Femur (tissue), 1 donor: ENCODE measurements at places on chromosomes 4 and X.

GRCh38 chr4:99998062-99998867 is 48.2 kb upstream of the H2AZ1 start:
- no peak for DNase-seq

DNA sequence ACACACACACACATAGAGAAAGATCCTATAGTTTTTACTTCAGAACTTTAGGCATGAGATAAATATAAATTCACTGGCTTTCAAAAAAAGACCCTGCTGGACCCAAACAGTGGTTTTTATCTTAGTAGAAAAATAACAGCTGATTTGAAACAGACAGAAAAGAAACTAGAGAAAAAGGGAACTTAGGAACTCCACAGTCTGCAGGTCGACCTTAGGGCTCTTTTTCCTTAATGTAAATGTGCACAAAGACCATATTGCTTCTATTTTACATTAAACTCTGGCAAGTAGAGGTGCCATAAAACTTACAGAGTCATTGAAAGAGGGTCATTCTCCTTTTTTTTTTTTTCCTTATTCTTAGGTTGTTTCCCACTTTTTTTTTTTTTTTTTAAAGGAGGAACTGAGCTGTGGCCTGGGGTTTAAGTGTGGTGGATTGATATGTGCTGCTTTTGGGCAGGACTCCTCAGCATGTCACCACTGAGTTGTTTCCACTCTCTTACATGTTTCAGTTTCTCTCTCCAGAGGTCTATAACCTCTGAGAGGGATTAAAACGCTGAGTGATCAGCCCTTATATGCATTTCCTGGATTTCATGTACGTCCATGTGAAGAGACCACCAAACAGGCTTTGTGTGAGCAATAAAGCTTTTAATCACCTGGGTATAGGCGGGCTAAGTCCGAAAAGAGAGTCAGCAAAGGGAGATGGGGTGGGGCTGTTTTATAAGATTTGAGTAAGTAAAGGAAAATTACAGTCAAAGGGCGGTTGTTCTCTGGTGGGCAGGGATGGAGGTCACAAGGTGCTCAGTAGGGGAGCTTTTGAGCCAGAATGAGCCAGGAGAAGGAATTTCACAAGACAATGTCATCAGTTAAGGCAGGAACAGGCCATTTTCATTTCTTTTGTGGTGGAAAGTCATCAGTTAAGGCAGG is 70.8 kb upstream of the PACRGL start:
- DNase-seq, result no peak

- DNase-seq, result peak; percentile 36
Observed at GRCh38 chr4:55409468-55410171, 13.9 kb downstream of the TMEM165 start.

- no peak for DNase-seq
Observed at GRCh38 chr4:153248641-153249198, 44.5 kb downstream of the TRIM2 start.

DNA sequence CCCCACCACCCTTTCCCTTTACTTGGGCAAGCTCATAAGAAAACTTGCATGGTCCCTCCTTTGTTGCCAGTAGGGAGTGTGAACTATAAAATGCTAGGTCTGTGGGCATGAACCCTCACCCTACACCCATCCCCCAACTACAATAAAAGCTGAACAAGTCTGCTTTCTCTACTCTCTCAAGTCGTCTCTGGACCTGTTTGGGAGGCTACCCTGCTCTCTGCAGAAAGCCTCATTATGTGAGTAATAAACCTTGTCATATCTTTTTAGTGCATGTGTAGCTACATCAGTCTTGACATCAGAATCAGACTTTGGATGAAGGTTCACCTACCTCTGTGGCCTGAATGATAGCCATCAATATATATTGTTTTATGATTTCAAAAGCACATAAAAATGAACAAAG is 155.4 kb upstream of the FAM241A start:
- DNase-seq, result no peak

GRCh38 chrX:20668550-20668949 is 401.8 kb upstream of the RPS6KA3 start:
- DNase-seq, result no peak

- no peak for DNase-seq
Observed at GRCh38 chrX:19334945-19335626, 8.6 kb upstream of the PDHA1 start.

GRCh38 chr4:139458999-139459398 is 5.1 kb downstream of the RAB33B start:
- no peak for DNase-seq

- no peak for DNase-seq
Observed at GRCh38 chr4:73859614-73860088, 6.6 kb downstream of the PF4V1 start.

DNA sequence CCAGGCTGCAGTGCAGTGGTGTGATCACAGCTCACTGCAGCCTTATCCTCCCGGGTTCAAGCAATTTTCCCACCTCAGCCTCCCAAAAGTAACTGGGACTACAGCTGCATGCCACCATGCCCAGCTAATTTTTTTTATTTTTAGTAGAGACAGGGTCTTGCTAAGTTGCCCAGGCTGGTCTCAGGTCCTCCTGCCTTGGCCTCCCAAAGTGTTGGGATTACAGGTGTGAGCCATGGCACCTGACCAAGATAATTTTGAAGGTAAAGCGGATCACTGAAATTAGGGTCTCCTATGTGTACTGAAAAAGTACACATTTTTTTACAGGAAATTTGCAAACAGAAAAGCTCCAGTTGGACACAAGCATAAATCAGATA is 4.8 kb downstream of the SAT1 start:
- no peak for DNase-seq

DNA sequence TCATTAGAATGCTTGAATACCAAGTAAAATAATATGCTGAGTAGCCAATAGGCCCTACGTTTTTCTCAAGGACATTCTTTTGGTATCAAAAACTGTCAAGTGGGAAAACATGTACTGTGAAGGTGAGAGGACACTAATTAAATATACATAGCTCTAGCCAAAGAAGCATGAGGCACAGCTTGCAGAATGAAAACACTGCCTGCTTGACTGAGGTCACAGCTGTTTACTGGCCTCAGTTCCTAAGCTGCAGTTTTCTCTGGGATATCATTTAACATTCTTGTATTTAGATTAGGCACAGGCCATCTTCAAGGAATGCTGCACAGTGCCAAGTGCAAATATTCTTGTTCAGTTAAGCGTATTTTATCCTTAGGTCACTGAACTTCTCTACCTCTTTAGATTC is 78.6 kb downstream of the NAP1L3 start:
- DNase-seq, result no peak

DNA sequence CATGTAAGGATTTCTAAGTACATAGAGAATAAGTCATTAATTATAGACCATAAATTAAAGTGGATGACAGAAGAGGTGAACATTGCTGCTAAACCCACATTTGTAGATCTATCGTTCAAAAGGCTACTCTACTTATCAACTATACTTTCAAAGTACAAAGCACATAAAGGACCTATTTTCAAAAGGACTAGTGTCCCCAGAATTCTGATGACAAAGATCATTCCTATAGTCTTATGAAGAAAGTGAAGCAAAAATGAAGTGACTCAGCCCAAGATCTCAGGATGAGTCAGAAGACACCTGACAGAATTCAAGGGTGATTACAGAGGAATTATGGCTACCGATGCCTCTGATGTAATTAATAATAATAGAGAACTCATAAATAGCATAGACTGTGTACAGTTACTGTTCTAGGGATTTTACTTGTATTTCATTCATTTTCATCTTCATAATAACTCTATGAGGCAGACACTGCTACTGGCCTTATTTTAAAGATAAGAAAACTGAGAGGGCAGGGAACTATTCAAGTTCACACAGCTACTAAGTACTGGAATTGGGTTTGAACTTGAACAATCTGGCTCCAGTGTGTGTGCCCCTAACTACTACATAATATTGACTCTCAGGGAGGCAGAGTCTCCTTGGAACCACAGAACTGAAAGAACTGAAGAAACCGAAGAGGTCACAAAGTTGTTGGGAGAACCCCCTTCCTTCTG is 17.1 kb downstream of the USP46 start:
- no peak for DNase-seq

DNA sequence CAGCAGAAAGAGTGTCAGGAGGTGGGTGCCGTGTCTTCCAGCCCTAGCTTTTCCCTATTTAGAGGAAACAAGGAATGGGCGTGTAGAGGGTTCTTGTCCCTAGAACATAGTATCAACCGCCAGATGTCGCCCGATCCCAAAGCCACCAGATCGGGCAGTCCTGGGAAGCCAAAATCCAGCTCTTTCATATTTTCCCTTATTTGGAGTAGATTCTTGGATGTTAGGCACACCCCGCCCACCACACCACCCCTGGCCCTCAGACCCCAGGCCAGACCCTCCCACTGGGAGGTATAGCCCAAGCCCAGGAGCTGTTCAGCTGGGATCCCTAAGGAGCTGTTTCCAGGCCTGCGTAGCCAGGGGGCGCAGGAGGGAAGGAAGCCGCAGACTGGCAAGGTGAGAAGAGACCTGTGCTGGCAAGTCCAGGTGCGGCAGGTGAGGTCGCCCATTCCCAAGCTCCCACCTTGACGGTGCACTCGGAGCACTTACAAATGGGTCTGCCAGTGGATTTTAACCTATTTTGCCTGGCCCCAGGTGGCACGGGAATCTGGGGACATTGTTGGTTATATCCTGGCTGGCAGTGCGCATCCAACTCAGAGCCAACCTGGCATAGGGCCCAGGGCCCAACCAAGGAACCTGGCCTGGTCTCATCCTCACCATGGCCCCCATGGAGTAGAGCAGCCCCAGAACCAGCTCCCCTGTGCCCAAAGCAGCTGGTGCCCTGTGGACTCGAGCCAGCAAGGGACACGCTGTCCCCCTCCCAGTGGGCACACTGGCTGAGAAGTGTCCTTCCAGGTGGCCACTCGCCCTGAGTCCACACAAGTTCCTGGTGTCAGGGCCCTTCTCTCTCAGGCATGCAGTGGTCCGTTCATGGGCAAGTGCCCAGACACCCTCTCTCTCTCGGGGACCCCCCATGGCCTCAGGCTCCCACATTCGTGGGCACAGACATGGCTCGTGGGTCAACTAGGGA is 811 bp downstream of the FLNA start:
- peak; percentile 80 for DNase-seq

GRCh38 chrX:46648660-46649059 is 75.1 kb downstream of the CHST7 start:
- DNase-seq, result no peak

DNA sequence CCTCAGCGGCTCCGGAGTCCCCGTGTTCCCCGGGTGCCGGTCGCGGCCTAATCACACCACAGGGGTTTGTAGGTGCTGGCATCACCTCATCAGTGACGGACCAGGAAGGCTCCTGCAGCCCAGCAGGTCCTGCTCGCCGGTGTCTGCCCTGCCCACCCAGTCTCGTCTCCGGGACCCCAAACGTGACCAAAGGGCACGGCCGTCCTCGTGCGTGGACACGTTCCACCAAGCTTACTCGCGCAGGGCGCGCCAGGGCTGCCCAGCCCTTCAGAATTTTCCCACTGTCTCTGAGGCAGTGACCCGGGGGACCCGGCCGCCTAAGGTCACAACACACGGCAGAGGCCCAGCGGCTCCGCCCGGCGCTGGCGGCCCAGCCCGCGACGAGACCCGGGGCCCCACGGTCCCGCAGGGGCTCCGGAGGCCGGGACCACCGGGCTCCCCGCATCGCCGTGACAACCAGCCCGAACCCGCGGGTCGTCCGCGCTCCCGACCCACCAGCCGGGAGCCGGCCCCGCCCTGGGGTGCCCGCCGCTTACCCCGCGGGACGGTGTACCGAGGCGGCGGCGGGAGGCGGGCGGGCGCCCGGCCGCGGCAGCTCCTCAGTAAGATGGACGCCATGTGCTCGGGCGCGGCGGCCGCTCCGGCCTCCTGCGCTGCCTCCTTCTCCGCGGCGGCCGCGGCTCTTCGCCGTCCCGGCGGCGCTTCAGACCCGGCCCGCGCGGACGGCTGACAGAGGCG is 454 bp downstream of the LETM1 start:
- peak; percentile 46 for DNase-seq

GRCh38 chr4:60923075-60923474 is 277.1 kb upstream of the ADGRL3 start:
- no peak for DNase-seq

DNA sequence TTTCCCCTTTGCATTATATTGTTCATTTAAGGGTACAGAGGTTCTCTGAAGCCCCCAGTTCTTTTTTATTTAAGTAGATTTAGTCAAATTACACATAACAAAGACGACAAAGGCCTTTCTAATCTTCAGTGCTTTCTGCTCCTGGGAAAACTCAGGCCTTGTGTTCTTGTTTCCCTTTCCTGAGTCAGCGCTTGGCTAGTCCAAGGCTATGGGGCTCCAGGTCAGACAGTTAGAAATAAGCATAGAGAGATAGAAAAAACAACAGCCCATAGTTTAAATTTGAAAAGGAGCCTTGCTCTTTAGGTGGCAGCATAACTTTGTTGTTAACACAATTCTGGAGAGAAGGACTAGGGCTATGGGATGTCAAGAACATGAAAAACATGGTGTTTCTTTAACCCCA is 97.3 kb downstream of the PPP1R2C start:
- no peak for DNase-seq

GRCh38 chrX:22585831-22586230 is 313.1 kb downstream of the CBLL2 start:
- no peak for DNase-seq

DNA sequence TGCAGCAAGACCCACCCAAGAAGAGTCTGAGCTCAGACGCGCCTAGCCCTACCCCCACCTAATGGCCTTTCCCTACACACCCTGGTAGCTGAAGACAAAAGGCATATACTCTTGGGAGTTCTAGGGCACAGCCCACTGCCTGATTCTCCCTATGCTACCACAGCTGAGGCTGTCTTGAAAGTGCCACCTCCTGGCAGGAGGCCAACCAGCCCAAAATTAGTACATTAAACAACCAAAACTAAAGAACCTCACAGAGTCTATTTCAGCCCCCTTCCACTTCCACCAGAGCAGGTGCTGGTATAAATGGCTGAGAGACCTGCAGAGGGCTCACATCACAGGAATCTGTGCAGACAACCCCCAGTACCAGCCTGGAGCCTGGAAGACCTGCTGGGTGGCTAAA is 119.1 kb downstream of the HMGN5 start:
- DNase-seq, result no peak

DNA sequence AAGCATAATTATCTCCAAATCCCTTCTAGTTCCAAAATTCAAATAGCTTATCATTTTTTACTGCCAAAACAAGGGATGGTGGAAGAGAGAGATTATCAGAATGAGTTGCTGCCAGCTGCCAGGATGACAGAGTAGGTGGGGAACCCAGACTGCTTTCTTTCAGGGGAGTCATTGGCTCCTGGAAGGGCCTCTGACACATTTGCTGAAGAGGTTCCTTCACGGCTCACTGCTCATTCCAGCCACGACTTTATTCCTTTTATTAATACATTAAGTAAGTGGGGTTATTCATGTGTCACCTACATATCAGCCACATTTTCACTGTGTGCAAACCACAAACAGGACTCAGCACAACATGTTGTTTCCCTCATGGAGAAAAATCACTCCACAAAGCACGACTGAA is 12.7 kb upstream of the SMIM43 start:
- DNase-seq, result no peak

DNA sequence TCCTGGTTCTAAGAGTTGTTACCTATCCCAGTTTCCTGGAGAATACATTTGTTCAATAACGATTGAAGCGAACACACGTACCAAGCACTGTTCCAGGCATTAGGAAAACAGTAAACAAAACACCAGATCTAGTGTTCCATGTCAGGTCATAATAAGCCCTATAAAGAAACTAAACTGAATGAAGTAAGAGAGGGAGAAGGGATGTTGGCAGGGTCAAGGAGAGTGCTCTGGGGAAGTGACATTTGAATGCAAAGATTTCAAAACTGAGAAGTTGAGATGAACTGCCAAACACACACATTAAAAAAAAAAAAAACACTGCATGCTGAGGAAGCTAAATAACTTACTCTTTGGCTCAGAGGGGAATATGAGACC is 14.4 kb upstream of the ENAM start:
- no peak for DNase-seq

GRCh38 chr4:85508654-85509053 is 33.7 kb downstream of the ARHGAP24 start:
- DNase-seq, result no peak
